ENCODE measurements at places on chromosomes 3 and 15.
A peak's percentile ranks its signal among the peaks of the same experiment; 100 is the strongest.

- DNase-seq: peak; percentile 2
Observed at GRCh38 chr3:68972358-68972979, 40.1 kb upstream of the TAFA4 start.

GRCh38 chr3:118533676-118534075, 501.0 kb downstream of the IGSF11 start:
- no peak for DNase-seq

GRCh38 chr3:172704001-172704400, 6.9 kb downstream of the NCEH1 start:
- no peak for DNase-seq

GRCh38 chr15:90647326-90647725, 69.8 kb upstream of the BLM start:
- DNase-seq: no peak

DNA sequence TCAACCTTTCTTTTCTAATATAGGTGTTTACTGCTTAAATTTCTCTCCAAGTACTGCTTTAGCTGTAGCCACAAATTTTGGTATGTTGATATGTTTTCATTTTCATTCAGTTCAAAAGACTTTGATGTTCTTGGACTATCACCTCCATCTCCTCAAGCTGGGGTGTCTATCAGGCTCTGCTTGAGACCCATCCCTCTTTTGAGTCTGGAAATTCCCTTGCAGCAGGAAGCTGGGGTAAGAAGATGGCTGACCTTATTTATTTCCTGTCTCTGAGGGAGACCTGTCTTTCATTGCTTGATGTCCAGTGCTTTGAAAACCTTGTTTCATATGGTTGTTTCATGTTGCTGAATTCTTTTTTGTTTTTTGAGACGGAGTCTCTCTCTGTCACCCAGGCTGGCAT, 60.5 kb upstream of the ADPGK start:
- no peak for DNase-seq

DNA sequence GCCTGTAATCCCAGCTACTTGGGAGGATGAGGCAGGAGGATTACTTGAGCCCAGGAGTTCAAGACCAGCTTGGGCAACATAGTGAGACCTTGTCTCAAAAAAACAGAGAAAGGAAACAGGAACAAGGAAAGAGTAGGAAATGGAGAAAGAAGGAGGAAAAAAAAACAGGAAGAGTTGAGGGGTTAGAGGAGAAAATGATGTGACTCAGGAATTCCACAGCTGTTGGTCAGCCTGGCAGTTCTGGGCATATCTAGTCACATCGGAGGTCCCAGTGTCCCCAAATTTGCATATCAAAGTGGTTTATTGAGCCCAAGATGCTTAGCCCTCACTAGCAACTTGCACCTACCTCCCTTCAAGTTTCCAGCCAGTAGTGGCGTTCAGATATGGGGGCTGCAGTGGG, 18.8 kb upstream of the JMJD7 start:
- no peak for DNase-seq

GRCh38 chr15:62706317-62706716, 336.2 kb upstream of the TPM1 start:
- no peak for DNase-seq
